Stimulated activated CD8-positive, alpha-beta memory T cell treated with anti-CD3 and anti-CD28 coated beads, Interleukin-15, amount 100 ng/mL, for 1 hour (primary cell): ENCODE measurements at places on chromosomes 5 and 9.

DNA sequence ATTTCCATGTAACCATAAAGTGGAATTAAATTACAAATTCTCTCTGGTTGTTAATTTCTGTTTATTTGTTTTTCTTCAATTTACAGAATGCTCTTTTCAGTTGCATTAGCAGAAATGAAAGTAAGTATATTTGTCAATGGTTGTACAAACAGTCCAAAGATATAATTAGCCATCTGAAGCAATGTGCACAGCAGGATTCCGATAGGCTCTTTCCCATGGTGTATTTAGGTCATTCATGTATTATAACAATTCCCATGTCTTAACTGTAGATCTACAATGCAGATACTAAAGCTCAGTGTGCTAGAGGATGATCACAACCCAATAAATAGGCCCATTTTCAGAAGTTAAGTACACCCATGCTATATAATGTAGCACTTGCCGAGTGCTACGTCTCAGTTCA, 43.8 kb downstream of the RECK start:
- DNase-seq, result no peak

DNA sequence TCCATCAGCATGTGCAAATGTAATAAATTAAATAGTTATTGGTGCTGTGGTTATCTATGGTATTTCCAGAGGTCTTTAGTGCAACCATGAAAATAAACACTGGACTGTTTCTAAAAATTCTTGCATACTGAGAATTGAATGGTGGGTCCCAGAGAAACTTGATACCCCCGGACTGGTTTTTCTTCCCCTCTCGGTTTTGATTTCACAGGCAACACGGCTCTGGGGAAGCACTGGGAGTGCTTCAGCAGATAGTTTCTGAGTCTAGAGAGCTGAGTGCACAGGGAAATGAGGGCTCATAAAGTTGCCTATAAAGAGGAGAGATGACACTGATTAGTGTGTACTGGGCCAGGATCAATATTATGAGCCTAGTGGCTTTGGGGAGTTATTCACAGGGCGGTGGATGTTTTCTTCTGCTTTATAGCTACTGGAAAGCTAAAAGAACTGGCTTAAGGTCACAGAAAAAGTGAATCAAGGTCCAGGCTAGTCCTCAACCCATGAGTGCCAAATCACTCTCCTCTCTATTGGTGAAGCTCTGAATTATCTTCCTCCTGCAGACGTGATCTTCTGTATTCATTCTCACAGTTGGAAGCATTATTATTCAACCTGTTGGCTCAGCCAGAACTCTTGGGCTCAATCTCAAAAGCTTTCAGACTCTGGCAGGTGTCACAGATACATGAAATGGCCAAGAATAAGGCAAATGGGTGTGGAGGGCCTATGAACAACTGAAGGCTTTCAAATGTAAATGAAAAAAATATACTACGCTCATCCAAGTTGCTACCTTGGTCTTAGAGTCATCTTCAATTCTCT, 170.2 kb upstream of the HMHB1 start:
- no peak for DNase-seq

- no peak for DNase-seq
Observed at GRCh38 chr5:72474516-72474915, 32.7 kb downstream of the ZNF366 start.

- no peak for DNase-seq
Observed at GRCh38 chr9:14806941-14807520, 84.5 kb upstream of the CER1 start.

GRCh38 chr5:90553711-90554110, 4.9 kb upstream of the ADGRV1 start:
- no peak for DNase-seq
